Fibroblast of skin of right biceps (primary cell): ENCODE measurements at places on chromosomes 12 and 14.
A peak's percentile ranks its signal among the peaks of the same experiment; 100 is the strongest.

- no peak for DNase-seq
Measured at GRCh38 chr12:43318021-43318420, 234.0 kb downstream of the ADAMTS20 start.

GRCh38 chr12:62256408-62257096 lies 3.7 kb upstream of the USP15 start:
- no peak for DNase-seq

DNA sequence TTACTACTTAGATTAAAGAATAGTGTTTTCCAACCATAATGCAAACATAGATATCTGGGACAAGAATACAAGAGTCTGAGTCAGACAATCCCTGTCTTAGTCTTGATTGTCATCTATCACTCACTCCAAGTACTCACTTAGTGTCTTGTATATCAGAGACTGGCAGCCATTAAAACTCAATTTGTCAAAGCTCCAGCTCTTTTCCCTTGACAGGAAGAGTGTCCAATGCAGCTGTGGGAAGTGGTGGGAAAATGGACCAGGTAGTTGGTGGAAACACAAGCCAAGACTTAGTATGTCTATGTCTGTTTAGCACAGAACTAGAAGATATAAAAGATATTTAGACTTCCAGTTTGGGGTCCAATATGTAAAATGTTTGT lies 271.6 kb upstream of the CLEC14A start:
- DNase-seq, result no peak

GRCh38 chr12:106301241-106301610 lies 1.3 kb upstream of the TCP11L2 start:
- DNase-seq, result peak; percentile 47
